Activated CD8-positive, alpha-beta memory T cell treated with anti-CD3 and anti-CD28 coated beads for 1 hour (primary cell): ENCODE measurements at places on chromosomes 1 and 21.

DNA sequence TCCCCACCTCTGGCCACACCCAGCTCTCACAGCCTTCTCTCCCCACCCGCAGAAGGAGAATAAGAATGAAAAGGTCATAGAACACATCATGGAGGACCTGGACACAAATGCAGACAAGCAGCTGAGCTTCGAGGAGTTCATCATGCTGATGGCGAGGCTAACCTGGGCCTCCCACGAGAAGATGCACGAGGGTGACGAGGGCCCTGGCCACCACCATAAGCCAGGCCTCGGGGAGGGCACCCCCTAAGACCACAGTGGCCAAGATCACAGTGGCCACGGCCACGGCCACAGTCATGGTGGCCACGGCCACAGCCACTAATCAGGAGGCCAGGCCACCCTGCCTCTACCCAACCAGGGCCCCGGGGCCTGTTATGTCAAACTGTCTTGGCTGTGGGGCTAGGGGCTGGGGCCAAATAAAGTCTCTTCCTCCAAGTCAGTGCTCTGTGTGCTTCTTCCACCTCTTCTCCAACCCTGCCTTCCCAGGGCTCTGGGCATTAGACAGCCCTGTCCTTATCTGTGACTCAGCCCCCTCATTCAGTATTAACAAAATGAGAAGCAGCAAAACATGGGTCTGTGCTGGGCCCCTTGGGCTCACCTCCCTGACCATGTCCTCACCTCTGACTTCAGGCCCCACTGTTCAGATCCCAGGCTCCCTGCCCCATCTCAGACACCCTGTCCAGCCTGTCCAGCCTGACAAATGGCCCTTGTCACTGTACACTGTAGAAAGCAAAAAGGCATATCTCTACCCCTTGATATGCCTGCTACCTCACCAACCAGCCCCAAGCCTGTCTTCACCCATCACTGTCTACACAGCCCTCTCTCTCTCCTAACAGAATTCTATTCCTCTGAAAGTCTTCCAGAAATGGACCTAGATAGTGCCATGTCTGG is 3.2 kb downstream of the S100A9 start:
- no peak for DNase-seq

DNA sequence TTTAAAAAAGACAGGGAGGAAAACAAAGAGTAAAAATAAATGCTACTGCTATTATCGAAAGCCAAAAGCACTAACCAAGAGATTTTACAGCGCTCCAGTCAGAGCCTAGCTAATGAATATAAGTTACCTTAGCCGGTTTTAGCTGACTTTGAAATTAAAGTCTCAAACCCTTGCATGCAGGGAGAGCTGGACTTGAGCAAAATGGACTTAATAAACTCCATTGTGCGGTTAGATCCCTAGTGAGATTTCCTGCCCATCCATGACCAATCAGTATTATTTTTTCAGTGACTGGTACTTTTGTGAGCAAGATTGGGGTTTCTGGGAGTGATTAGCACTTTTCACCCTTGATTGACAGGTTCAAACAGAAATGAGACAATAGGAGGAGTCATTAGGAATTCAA is 333.4 kb upstream of the ADGRL2 start:
- DNase-seq = no peak

- DNase-seq = peak; percentile 15
These were observed 1.2 kb upstream of the ARHGEF16 start for GRCh38 chr1:3453203-3453761.

GRCh38 chr21:42352441-42353095 is 1.8 kb upstream of the TFF2 start:
- no peak for DNase-seq

DNA sequence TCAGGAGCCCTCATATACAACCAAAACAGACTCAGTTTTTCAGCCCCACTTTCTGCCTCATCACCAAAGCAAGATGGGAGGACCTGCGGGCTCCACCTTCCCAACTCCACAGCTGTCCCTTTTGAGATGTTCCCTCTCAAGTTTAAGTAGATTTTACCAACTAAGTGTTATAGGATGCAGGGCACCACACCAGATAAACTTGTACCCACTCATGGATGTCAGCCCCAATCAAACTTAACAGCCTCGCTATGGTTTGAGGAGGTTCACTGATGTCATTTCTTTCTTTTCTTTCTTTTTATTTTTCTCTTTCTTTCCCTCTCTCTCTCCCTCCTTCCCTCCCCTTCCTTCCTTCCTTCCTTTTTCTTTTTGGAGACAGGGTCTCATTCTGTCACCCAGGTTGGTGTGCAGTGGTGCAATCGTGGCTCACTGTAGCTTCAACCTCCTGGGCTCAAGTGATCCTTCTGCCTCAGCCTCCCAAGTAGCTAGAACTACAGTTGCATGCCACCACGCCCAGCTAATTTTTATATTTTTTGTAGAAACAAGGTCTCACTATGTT is 13.4 kb downstream of the CD58 start:
- DNase-seq = no peak

GRCh38 chr1:166907763-166908162 is 31.7 kb upstream of the TADA1 start:
- DNase-seq = no peak

DNA sequence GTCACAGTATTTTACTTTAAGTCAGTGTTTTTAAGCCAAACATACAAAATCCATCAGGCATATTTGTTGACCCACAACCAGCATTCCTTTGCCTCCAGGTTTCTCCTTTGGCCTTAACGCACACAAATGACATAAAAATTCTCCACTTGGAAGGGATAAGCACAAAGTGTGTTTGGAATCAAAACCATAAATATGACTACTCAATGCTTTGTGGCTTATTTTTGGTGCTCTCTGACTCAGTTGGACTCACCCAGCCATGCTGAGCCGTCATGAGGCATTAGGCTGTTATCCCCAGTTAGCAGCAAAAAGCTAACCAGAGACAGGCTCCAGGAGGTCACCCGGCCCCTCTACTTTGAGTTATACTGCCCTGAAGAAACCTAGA is 948 bp downstream of the PRUNE1 start:
- no peak for DNase-seq

- no peak for DNase-seq
These were observed 561.1 kb downstream of the NPHP4 start for GRCh38 chr1:5430911-5431697.

DNA sequence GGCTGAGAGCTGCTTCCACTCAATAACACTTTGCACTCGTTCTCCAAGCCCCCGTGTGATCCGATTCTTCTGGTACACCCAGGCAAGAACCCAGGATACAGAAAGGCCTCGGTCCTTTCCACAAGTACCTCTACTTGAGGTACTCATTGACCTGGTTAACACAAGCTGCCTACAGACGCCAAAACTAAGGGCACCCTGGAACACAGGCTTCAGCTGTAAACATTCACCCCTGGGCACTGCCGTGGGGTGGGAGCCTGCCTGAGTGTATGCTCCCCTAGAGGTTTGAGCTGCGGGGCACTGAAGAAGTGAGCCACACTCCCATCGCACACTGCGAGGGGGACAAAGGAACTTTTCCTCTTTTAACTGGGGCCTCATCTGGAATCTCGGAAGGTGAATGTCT is 30.5 kb downstream of the LRRC3 start:
- DNase-seq = no peak
